ENCODE measurements at places on chromosomes 13 and 19.
A peak's percentile ranks its signal among the peaks of the same experiment; 100 is the strongest.

GRCh38 chr19:55586976-55587668 is 6.5 kb upstream of the ZNF579 start:
- DNase-seq, result peak; percentile 95

- DNase-seq, result no peak
Measured at GRCh38 chr13:113646376-113646775, 11.6 kb downstream of the ATP4B start.

GRCh38 chr19:1507763-1508506 is 4.9 kb downstream of the ADAMTSL5 start:
- DNase-seq, result peak; percentile 95

DNA sequence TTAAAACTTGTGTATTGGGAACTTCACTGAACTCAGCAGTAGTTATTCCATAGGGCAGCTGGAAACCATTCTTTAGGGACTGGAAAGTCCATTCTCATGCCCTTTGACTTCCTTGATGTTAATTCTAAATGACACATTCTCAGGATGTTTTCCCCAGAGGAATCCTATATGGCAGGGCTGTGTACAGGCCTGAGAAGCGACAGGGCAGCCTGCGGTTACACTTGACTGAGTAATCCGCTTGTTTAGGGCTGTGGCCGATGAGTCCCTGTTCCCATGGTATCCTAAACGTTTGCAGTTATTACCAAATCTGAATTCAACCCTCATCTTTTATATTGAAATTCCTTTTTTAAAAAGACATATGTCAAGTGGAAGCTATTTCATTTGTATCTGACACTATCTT is 83.5 kb downstream of the COL4A2 start:
- no peak for DNase-seq

GRCh38 chr13:49635599-49636433 is 7.5 kb downstream of the ARL11 start:
- no peak for DNase-seq

- peak; percentile 31 for DNase-seq
Measured at GRCh38 chr13:43939086-43939485, 59.4 kb downstream of the LACC1 start.

DNA sequence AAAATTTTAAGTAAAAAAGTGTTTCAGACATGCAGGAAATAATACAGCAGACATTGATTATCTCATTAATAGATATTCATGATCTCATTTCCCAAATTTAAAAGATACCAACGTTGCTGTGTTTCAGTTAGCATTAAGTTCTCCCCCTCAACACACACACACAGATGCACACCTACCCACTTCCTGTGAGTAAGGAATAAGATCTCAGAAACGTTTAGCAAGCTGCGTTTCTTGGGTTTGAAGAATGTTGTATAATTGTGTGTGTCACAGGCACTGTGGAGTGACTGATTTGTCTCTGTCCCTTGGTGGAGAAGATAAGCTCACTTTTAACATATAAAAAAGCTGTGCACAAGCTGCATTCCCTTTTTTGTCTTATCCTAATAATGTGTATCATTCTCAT is 196.8 kb downstream of the PDS5B start:
- no peak for DNase-seq

- no peak for DNase-seq
Measured at GRCh38 chr13:76622315-76623040, 263.7 kb downstream of the KCTD12 start.

- DNase-seq, result no peak
Measured at GRCh38 chr13:26742691-26743358, 17.8 kb downstream of the GPR12 start.

- no peak for DNase-seq
Measured at GRCh38 chr13:98534821-98535220, 42.1 kb downstream of the STK24 start.

DNA sequence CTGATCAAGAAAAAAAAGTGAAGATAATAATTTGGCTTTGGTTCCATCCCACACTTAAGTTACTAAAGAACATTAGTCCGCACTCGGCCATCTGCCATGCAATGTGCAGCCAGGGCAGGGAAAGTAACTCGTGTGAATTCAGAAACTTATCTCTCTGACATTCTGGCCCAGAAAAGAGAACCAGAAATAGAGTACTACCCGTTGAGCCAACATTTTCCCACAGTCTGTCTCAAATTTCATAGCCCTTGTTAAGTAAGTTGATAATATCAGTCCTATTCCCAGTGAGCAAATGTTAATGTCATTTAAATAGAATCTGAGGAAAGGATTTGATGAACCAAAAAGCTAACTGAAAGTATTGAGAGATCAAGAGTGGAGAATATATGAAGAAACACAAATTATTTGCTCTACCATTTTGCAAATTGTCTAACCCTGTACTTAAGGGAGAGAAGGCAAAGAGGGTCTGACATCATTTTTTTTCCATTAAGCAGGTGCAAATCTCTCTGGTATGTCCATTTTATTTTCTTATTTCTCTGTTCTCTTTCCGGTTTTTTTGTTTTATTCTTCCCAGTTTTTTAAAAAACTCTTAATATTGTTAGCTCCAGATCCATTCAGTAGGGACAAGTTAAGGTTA is 156.3 kb downstream of the NDFIP2 start:
- peak; percentile 80 for DNase-seq

GRCh38 chr13:58704953-58705352 is 1073.4 kb downstream of the PCDH17 start:
- DNase-seq, result no peak

DNA sequence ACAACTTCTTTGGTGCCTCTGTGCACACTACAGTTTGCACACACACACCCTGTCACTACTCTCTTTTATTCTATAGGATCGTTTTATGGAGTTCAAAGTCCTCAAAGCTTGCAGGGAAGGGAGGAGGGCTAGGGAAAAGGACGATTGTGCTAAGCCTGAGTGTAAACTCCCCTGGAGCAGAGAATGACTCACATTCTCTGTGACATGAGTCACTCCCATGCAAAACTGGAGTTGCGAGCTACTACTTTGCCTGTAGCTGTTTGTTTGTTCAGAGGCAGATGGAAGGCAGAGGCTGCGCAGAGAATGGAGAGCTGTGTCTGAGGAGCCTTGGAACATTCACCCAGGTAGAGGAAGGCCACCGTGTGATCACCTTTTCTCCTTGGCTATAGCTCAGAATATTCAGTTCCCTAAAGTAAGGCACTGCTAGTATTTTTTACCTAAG is 80.5 kb upstream of the MBNL2 start:
- no peak for DNase-seq

GRCh38 chr19:12797141-12797587 is 4.4 kb downstream of the PRDX2 start:
- DNase-seq, result no peak
